ENCODE measurements at places on chromosomes 11 and 22.

DNA sequence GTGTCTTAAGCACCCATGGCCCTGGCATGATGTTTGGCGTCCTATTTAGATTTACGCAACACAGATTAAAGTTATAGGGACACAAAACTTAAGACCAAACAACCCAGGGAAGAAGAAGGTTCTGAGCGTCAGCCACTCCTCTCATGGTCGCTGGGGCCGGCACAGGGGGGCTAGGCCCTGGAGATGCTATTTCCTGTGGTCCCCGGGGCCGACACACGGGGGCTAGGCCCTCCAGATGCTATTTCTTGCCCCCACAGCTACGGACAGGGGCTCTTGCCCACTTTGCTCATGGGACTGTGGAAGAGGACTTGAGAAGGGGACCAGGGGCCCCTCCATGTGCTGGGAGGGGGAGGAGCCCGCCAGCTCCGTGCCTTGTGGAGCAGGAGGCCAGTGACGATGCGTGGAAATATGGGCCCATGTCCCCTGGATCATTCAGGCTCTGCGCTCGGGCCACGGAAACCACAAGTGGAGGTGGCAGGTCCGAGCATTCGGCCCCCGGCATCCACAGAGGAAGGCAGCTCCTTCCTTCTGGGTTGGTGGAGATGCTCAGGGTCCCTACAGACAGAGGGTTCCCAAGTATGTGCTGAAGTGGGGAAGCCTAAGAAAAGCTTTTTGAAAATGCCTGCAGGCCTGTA lies 711.1 kb downstream of the BRD1 start:
- DNase-seq: no peak

GRCh38 chr11:115869780-115870431 lies 365.7 kb upstream of the CADM1 start:
- no peak for DNase-seq

DNA sequence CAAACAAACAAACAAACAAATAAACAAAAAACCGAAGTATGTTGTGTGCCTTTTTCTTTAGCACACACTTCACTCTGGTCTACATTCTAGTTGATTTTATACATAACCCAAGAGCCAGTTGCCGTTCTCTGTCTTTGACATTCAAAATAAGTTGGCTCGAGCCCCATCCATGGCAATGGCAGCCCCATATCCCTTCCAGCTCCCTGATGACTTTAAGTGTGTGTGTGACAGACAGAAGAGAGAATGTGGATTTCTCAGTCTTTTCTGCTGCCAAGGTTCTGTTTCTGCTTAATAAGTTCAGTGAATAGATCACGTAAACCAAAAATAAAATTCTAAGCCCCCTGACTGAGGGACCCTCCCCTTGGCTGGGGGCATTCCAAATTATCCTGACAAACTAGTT lies 100.6 kb upstream of the TENM4 start:
- DNase-seq: no peak

GRCh38 chr11:17457396-17458173 lies 19.1 kb downstream of the ABCC8 start:
- DNase-seq: no peak

DNA sequence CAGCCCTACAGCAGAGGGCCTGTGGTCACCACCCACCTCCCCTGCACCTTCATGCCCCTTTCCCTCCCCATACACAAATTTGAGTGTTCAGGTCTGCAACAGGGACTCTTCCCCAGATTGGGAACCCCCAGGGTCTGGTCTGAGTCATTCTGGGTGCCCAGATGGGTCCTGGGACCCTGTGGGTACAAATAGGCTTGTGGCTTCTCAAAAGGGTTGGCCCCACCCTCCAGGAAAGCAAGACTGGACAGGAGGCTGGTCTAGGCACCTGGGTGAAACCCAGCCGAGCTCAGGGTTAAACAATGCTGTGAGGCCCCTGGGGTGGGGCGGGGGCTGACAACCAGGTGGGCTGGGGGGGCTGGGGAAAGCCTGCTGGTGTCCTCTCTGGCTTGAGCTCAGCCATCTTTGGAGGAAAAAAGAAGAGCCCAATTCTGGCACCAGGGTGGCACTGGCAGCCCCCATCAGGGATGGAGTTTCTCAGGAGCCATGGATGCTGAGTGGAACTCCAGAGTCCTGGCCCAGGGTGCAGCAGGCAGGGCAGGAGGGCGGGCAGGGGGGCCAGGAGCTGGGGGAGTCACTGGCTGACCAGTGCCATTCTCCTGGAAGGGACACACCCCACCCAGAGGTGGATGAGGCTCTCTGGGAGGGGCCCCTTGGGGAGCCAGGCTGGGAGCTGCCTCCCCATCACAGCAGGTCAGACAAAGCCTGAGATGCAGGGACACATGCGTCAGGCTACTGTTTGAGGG lies 1.1 kb downstream of the SEPTIN5 start:
- DNase-seq: no peak

- no peak for DNase-seq
These were observed 11.0 kb upstream of the MS4A6A start for GRCh38 chr11:60193687-60194433.

DNA sequence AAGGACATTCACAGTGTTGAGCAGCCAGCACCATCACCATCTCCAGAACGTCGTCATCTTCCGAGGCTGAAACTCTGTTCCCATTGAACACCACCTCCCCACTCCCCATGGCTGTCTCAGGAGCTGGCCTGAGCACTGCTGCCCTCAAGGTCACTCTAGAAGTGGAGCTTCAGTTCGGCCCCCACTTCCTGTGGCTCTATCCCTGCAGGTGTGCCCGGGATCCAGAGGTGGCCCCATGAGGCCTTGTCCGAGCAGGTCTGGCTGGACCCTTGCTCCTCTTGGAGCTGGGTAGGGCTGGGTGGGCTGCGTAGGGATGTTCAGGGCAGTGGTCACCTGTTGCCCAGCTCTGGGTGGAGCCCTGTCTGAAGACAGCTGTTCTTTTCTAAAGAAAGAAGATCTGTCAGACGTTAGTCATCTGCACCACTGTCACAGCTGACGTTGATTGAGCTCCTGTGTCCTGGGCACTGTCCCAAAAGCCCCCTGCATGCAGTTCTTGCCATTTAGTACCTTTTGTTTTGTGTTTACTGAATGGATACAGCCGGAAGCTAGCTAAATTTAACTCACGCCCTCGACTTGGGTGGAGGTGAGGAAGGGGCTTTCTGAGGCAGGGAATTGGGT lies 75.5 kb upstream of the CLDN5 start:
- DNase-seq: no peak

DNA sequence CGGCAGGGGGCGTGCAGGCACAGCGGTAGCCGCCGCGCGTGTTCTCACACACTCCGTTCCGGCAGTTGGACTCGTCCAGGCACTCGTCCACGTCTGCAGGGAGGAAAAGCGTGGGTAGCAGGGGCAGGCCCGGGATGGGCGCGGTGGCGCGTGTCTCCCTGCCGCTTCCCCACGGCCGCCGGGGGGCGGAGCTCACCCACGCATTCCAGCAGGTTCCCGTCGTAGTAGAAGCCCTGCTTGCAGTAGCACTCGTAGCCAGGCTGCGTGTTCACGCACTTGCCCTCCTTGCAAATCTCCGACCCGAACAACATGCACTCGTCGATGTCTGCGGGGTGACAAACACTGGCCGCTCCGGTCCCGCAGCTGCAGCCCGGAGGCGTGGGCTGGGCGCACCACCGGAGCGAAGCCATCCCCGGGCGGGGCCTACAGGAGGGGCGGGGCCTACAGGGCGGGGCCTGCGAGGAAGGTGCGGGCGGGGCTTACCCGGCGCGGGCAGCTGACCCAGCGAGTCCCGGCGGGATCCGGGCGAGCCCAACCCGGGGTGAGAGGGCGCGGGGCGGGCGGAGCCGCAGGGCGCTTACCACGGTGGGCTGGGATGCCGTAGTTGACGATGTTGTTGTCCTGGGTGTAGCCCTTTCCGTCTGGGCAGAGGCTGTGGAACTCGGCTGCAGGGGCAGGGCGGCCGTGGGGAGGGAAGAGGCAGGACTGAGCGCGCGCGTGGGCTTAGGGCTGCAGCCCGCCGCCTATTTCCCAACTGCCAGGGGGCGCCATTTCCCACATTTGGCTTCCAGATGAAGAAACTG lies 15.6 kb downstream of the SCYL1 start:
- DNase-seq: no peak

DNA sequence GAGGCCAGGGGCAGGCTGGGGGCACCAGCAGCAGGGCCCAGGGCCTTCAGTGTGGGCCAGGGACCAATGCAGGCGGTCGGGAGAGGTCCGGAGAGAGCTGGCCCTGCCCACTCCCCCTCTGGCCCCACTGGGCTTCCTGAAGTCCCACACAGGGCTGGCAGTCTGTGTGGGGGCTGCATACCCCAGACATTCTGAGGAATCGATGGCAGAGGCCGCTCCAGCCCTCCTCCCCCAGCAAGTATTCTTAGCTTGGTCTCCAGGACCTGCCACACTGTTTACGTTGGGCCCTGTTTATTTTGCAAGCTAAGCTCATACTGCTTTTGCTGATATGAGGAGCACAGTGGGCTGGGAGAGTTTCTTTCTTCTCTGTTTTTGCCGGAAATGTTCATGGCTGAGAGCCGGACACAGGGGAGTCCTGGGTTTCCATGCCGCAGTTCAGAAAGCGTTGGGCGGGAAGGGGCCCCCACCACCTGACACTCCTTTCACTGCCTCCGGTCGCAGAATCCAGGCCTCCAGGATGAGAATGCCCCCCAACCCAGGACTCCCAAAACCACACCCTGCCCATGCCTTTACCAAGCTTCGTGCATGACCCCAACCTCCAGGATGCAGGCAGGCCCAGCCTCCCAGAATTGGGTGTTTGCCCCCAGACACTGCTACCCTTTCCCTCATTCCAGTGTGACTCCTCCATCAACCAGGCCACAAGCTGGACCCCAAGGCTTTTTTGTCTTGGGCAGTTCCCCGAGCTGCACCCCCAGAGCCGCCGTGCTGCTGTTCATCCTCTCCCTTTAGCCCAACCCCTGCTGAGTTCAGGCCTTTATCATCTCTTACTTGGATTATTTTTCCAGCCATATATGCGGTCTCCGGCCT lies 81.8 kb upstream of the KCNQ1OT1 start:
- no peak for DNase-seq

DNA sequence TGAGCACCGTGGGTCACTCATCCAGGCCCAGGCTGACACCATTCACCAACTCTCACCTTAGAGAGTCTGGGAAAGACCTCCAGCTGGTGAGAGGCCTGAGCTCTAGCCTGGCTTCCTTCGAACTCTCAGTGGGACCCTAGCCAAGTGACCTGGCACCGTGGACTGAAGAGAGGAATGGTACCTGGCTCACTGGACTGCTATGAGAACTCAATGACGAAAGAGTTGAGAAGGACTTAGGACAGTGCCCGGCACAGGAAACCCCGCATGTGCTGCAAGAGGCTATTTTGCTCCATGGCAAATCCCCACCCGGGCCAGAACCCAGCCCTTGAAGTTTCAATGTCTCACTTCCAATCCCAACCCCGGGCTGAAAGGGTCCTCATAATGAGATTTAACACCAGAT lies 605 bp upstream of the RAPSN start:
- no peak for DNase-seq

DNA sequence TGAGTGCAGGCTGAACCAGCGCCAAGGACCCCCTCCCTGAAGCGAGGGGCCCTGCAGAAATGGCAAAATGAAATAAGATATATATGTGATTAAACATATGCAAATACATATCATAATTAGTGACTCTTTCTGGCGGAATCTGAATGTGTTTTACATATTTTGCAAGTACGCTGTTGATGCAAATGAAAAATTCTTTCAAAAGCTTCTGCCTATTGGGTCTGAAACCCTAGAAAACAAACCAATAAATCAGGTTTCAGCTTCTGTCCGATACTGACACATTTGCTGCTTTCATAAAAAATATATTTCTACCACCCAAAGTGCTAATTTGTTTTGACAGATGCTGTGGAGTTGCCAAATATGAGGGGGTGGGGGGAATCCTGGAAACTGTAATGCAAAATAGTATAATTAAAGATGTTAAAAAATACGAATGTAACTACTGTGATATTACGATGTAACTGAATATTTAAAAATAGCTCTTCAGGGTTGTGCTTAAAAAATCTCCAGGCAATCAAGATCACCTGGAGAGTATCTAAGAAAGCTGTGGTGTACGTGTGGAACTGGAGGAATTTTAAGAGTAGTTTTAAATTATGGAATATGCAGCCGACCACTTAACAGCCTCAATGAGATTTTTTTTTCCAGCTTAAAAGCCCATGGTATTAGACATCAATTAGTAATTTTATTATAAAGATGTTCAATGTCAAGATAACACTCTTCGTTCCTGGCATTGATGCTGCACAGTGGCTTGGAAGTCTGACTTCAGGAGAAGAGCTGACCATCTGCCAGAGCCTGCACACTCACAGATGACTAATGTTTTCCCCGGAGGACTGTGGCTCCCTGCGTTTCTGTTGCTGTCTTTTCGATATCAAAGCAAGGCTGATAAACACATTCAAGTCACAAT lies 122.2 kb upstream of the RCN1 start:
- DNase-seq: no peak

GRCh38 chr22:43000441-43001175 lies 14.3 kb downstream of the PACSIN2 start:
- DNase-seq: no peak

- no peak for DNase-seq
These were observed 319.2 kb downstream of the MN1 start for GRCh38 chr22:27482402-27482801.

Measured in NCI-H187 treated with DMSO at 0.1 percent for 48 hours (cell line).